ENCODE measurements at places on chromosomes 12 and 14. TPM values are rescaled to one million over a fixed set of nuclear protein-coding genes. Genes with fewer than 3 reads are reported as not detected.

DNA sequence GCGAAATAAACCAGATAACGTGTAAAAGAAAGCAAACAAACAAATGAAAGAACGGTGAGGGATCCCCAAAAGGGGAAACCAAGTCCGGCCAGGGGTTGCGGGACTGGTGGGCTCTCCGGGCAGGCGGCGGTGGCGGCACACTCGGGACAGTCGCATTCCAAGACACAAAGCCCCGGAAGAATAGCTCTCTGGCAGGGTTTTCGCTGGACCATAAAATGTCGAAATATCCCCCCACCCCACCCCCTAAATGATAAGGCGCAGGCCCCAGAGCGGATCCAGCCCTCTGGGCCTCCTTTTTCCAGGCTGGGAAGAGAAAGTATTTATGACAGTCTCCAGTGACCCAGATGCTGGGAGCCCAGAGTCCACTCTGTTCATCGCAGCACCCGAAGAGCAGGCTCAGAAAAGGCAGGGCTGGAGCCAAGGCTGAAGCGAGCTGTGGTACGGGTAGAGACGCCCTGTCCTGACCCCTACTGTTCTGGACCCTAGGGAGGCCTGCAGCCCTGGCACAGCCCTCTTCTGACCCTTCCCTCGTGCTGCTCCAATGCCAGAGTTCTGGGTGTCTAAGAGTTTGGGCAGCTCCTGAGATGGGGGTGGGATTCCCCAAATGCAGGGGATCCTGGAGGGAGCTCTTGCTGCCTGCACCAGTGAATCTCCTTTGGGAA is 2.1 kb upstream of the HOXC8 start:
- no peak for DNase-seq

- DNase-seq = no peak
Measured at GRCh38 chr14:60087668-60088067, 4.1 kb upstream of the PCNX4 start.

DNA sequence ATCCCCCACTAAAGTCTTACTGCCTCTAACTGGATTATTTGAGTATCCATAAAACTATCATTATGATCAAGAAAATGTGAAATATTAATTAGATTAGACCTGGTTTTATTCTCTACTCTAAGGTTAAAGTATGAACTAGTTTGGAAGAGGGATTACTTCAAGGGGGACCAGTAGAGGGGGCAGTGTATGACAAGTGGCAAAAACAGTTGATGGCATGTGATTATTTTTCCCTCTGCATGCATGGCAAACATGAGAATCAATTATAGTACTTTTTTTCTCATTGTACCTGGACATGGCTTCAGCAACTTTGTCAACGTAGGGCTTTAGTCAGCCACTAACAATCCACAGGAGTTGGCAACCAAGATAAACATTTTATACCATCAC is 145.0 kb upstream of the SLC38A2 start:
- DNase-seq = no peak

DNA sequence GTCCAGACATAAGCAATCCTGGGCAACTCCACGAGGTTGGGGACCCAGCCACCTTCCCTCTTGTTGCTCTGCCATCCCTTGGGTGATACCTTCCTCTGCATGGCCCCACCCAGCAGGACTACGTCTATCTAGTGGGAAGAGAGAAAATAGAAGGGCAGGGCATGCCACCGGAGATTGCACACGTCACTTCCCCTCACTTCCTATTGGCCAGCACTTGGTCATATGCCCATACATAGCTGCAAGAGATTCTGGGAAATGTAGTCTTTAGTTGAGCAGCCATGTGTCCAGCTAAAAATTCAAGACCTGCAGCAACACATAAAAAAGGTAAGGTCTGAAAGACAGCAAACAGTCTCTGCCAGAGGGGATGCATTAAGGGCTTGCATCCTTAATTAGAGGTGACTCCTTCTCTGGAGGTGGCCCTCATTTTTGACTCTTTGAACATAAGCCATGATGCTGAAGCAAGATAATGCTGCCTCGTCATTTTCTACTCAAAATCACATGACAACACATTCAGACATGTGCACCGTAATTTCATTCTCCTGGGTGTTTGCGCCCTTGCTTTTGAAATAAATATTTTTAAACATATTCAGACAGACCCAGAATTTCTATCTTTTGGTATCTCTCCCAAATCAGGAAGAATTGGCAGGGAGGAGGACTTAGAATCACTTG is 91.8 kb upstream of the PWP1 start:
- DNase-seq = no peak

The DDHD1 gene
- 21.3 TPM for total RNA-seq

- no peak for DNase-seq
Measured at GRCh38 chr14:88204221-88204620, 118.8 kb downstream of the KCNK10 start.

The KLRG1 gene
- total RNA-seq = 7.7 TPM

- no peak for DNase-seq
Measured at GRCh38 chr12:105960319-105961083, 178.3 kb downstream of the NUAK1 start.

DNA sequence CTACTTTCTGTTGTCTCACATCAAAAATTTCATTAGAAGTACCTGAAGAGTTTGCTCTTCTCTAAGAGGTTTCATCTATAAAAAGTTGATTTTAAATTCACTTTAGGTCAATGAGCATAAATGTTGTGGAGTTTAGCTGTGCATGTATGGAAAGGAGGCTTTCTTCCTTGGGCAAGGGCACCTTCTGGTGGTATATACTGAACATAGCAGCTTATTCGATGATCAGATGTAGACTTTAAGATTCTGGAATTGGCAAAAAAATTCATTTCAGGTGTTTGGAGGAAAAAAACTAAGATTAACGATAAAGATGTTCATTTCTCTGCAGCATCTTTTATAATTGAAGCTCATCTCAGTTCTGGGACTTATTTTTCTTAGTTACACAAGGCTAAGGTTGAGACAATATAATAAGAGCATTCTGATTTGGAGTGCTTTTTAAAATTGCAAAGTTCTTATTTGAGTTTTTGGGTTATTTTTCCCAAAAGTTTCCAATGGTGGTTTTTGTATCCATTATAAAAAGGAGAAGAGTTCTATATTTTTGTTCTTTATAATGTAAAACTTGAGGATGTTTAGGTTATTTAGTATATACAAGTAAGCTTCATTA is 46.8 kb downstream of the TMEM117 start:
- no peak for DNase-seq

- DNase-seq = no peak
Measured at GRCh38 chr14:53519137-53519536, 366.0 kb upstream of the DDHD1 start.

GRCh38 chr12:126093908-126094307 is 1028.7 kb downstream of the AACS start:
- no peak for DNase-seq

The WNT1 gene
- total RNA-seq = not detected

The CBLN3 gene
- total RNA-seq = 5.0 TPM

DNA sequence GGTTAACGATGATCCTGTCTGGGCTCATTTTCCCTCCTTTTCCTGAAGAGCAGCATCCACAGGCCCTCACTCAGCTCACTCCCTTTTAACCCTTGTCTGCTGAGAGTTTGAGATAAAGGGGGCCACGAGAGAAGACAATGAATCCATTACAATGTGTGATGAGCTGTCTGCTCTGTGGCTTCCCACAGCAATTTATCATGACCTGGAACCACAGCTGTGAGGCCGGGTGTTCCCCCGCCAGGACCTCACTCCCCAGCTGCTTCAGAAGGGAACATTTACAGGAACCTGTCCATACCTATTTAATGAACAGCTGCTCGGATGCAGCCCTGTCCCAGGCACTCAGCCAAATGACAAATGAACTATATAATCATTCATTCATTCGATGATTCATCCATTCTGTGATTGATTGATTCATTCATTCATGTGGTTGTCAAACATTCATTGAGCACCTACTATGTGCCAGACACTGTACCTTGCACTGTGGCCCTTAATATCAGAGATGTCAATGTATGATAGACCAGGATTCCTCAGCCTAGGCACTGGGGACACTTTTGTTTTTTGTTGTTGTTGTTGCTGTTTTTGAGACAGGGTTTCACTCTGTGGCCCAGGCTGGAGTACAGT is 18.5 kb upstream of the P2RX7 start:
- DNase-seq = no peak

- DNase-seq = no peak
Measured at GRCh38 chr12:27303139-27304111, 29.2 kb upstream of the BMAL2 start.

GRCh38 chr12:49345051-49345824 is 1.4 kb upstream of the DNAJC22 start:
- DNase-seq = peak; percentile 83

DNA sequence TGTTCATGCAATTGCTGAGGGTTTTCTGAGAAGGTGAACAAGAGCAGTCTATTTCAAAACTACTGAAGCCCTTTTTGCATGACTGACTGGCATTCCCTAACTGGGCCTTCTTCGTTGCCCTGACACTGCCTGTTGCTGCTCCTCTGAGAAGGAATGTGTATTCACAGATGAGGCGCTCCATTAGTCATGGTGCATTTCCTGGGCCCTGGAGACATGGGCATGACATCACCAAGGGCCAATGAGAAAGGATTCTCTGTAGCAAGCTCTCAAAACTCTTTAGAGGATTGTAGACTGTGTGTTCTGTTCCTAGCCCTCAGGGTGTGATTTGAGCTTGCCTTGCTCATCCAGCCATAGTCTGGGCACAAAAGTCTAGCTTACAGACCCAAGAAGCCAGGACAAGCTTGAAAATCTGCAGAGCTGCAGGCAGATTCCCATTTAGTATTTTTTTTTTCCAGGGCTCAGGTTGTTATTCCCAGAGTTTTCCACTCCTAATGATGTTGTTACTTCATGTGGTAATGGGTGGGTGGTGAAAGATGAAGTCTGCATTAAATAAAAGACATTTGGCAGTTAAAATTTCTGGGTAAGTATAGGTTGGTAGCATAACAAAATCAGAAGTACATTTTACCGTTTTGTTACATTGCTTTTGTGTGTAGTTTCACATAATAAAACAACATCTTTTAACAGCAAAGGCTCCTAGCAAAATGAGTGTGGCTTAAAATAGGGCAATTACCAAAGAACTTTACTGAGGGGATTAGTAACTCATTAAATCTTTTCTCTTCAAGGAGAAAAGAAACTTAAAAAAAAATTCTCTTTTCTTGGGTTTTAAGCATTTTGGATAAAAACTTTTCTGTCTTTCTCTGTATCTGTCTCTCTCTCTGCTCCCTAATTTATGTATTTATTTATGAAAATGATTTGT is 318.4 kb downstream of the RAD51B start:
- DNase-seq = no peak

GRCh38 chr12:63888908-63889635 is 44.6 kb downstream of the SRGAP1 start:
- no peak for DNase-seq

- DNase-seq = no peak
Measured at GRCh38 chr12:15196678-15197505, 24.3 kb downstream of the RERG start.

The ADAM21 gene
- total RNA-seq = 0.13 TPM

The NEMP1 gene
- total RNA-seq = 8.6 TPM

DNA sequence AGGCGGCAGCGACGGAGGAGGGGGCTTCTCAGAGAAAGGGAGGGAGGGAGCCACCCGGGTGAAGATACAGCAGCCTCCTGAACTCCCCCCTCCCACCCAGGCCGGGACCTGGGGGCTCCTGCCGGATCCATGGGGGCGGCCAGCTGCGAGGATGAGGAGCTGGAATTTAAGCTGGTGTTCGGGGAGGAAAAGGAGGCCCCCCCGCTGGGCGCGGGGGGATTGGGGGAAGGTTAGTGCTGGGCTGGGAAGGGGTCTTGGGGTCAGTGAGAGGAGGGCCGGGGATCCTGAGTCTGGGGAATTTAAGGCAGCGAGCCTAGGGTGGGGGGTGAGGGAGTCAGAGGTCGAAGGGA is 203 bp downstream of the NFATC4 start:
- DNase-seq = no peak

DNA sequence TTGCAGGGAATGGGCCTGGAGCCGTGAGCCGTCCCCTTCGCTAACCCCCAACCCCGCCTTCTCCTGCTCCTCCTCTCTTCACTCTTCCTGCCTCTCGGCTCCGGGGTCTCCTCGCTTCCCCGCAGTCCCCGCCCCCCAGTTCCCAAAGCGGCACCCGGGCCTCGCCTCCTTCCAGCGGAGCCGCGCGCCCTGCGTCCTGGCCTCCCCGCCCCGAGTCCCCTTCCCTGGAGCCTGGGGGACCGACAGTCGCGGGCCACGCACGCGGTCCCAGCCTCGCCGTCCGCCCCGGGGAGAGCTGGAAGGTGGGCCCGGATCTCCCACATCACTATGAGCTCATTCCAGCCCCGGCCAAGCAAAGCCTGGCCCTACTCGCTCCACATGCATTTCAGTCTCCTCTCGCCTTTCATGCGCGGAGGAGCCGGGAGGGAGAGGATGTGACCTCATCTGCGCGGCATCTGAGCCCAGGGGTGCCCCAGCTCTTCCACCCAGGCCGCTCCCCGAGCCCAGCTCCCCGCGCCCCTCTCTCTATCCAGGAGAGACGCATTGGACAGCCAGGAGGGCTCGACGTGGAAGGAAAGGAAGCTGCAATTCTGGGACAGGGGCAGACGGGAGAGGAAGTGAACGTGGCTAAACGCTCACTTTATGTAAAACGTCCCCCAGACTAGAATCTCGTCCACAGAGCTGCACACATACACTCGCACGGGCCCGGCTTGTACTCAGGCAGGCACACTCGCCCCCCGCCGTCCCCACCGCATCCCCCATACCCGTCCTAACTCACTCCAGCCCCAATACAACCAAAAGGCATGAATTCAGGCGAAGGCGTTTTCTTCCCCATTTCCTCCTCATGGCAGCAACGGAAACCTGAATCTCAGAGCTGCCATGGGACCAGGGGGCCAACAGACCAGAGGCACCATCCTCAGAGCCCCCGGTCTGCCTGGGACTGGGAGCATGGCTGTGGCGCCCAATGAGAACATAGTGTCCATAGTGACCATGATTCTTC is 108.7 kb upstream of the CCND2 start:
- no peak for DNase-seq

GRCh38 chr12:10291030-10291429 is 16.6 kb upstream of the KLRD1 start:
- DNase-seq = no peak

DNA sequence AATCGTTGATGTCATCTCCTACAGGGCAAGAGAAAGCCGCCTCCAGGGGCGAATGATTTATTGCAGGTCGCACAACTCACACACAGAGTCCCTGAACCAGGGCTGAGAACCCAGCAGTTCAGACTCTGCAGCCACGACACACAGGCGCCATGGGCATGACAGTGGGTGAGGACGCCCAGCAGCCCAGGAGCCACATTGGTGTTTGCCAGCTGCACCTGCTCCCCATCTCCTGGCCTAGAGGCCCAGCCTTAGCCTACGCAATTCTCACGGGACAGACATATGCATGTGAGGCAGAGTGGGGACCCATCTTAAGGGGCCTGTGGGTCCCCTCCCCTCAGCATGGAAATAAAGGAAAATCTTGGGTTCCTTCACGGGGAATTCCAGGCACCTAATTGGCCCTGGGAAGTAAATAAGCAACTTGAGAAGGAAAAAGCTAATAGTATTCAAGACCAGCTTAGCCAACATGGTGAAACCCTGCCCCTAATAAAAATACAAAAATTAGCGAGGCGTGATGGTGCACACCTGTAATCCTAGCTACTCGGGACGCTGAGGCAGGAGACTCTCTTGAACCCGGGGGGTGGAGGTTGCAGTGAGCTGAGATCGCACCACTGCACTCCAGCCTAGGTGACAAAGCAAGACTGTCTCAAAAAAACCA is 69.3 kb downstream of the RIMBP2 start:
- peak; percentile 41 for DNase-seq

Measured in mesenteric fat pad (tissue), 1 donor.